Chondrocyte (in vitro differentiated cells): ENCODE measurements at places on chromosomes 16 and 17.
A peak's percentile ranks its signal among the peaks of the same experiment; 100 is the strongest.

- DNase-seq: peak; percentile 71
Measured at GRCh38 chr17:79944251-79944812, 91.3 kb downstream of the TBC1D16 start.

DNA sequence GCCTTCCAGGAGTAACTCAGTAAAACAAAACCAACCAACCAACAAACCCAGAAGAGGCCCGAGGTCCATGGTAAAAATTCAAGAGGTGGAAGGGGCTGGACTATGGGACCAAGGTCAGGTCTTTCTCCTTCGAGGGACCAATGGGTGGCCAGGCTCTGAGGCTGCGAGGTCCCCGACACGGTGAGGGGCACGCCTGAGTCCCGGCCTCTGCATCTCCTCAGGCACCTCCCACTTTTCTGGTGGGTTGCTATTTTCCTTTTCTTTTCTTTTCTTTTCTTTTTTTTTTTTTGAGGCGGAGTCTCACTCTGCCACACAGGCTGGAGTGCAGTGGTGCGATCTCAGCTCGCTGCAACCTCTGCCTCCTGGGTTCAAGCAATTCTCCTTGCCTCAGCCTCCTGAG lies 18.0 kb downstream of the CD7 start:
- no peak for DNase-seq

DNA sequence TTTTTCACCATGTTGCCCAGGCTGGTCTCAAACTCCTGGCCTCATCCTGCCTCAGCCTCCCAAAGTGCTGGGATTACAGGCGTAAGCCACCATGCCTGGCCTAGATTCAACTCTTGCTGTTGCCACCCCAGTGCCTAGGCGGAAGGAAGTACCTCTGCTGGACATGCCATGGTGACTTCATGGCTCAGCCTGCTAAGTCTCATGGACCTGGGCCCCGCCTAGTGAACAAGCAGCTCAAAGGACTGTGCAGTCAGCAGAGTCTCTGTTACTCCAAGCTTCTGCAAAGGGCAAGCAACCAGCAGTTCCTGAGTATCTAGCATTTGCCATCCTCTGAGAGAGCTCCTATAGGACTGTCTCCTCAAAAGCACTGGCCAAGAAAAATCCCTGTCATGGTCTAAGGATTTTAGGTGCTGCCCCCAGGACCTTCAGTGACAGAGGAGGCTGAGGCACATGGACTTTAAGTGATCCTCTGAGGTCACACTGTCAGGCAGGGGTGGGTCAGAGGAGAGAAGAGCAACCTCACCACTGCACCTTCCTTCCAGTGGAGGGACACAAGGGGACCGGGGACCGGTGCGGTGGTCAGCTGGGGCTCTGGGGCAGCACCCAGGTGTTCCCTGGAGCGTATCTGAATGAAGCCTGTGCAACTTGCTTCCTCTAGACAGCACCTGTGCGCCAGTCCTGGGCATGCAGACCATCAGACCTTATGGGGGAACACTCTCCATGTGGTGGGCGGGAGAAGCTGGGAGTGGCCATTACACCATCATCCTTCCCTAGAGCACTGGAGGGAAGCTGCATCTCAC lies 71.3 kb downstream of the IL21R start:
- DNase-seq: peak; percentile 77

GRCh38 chr17:81470944-81471817 lies 41.4 kb downstream of the ACTG1 start:
- DNase-seq: no peak

GRCh38 chr16:89678258-89678657 lies 8.2 kb upstream of the CDK10 start:
- DNase-seq: no peak

GRCh38 chr17:7004398-7005253 lies 7.8 kb upstream of the RNASEK start:
- DNase-seq: no peak

GRCh38 chr16:81384006-81384405 lies 60.6 kb upstream of the CMIP start:
- DNase-seq: no peak

DNA sequence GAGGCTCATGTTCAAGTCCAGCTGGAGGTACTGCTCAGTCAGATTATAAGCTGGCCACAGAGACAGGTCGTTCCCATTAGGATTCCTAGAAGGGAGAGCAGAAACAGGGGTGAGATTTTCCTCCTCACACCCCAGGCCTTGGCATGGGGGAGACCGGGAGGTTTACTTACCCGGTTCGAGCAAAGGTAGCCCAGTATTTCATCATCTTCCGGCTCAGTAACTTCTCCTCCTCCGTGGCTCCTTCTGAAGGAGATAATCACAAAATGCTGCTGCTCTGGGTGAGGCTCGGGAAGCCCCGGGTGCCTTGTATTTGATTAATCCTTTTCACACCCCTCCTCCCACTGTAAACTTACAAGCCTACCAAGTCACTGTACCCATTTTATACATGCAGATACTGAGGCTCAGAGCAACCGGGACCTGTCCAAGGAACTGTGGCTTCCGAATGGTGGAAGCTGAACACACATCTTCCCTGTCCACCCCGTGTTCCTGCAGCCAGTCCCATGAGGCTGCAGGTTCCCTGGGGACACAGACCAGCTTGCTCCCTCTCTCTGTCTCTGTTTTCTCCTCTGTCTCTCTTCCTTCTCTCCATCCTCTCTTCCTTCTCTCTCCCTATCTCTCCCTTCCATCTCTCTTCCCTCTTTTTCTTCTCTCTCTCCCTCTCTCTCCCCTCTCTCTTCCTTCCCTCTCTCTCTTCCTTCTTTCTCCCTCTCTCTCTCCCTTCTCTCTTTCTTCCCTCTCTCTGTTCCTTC lies 13.9 kb upstream of the CES1 start:
- no peak for DNase-seq

DNA sequence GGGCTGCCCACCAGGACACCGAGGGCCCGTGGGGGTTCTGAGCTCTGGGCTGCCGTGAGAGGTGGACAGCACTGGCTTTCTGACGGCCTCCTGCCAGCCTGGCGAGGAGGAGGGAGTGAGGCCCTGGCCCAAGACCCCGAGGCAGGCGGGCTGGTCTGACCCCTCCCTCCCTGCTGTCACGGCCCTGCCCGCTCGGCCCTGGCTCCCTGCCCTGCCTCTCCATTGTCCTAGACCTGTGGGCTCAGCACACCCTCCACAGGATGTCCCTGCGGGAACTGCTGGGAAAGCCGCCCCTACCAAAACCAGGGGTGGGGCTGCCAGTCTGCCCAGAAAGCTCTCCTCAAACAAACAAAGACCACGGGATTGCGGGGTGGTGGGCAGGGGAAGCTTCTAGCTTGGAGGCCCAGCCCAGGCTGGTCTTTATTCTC lies 20.7 kb downstream of the SPNS2 start:
- no peak for DNase-seq

GRCh38 chr17:48057626-48058025 lies 9.5 kb downstream of the NFE2L1 start:
- no peak for DNase-seq

DNA sequence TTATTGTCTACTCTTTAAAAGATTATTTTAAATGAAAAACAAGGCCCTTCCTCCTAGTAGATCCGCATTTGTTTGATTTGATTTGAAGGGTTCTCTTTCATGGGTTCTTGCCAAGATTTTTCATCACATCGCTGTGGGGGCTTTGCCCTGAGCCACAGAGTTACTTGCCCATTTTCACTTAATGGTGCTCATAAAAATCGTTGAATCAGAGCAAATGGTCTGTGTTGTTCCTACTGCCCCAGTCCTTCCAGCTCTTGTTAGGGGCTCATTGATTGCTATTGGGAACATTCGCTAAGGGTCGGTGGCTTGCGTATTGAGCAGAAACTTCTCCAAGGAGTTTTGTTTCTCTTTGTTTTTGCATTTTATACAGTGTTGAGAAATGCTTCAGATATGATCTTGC lies 1023.4 kb upstream of the CDH8 start:
- no peak for DNase-seq

DNA sequence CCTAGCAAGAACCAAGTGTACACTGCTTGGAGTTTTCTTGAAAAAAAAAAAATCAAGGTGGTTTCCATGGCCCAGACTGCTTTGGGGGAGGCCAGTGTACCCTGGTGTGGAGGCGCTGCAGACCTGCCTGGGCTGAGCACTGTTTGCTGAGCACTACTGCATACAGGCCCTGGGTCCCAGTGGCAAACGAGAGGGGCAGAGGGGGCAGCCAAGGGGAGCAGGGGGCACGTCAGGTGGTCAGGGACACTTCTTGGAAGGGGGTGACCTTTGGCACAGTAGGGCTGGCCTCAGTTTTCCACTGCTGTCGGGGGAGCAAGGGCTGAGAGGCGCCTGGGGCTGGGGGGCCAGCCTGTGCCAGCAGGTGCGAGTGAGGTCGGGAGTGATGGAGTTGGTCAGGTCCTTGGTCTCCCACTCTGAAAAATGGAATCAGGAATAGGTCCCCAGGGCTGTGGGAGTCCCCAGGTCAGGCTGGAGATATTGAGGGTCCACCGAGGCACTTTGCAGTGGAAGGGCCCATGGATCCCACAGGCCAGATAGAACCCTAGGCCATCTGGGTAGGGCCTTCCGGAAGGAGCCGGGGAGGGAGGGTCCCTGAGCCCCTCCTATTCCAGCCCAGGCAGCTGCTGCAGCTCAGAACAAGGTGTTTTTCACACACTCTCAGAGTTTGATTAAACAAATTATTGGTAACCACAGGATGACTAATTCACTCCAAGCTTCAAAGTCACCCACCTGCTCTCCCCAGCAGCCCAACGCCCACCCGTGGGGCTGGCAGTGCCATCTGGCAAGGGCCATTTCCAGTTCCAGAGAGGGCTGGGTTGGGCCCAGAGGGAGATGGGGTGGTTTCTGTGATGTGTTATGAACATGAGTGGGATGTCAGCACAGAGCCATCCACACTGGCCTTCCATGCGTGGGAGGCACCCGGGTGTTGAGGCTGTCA lies 3.5 kb downstream of the ZFPM1 start:
- no peak for DNase-seq

DNA sequence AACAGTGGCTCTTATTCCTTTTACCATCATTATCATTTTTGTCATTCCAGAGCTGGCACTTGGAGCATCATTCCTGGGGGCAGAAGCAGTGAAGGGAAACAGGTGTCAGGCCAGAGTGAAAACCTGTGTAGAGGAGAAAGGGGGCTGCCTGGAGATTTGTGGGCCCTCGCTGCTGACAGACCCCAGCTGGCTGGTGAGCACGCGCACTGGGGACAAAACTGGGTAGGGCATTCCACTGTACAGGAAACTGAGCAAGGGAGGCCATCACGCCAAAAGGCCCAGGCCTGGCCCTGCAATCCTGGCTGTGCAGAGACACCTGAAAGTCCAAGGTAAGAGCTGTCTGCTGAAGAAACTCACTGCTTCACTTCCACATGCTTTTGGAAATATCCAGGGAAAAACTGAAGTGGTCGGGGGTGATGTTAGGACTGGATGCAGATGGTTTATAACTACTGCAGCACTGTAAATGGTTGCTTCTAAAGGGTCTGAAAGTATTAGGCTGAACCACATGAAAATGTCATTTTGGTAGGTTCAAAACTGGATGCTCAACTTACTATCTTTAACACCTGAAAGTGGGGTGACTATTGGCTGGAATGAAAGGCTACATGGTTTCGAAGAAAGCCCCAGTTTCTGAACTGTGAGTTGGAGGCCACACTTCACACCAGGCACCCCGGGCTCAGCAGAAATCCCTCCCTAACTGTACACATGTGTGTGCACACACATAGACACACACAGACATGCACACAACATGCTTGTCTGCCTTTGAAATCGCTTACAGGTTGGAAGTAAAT lies 225.0 kb downstream of the C16orf78 start:
- no peak for DNase-seq

DNA sequence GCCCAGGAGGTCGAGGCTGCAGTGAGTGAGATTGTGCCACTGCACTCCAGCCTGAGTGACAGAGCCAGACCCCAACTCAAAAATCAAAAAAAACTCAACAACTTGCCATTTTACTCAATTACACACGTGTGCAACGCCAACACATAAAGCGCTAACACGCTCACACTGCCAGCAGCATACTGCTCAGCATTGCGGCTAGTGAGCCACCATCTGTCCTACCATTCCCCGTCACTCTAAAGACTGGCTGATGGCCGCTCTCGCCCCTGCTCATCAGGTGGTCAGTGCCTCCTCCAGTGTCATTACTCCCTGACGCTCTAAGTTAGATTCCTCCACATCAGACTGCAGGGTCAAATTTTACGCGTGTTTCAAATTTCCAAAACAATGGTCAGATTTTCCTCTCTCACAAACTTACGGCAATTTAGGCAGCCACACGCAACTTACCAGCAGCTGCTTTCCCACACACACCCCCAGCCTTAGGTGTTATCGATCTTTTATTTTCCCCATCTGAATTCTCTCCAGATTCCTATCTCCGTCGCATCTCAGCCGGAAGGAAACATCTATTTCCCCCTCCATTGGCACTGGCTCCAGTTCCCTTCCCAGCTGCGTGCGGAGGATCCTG lies 240.8 kb downstream of the C16orf95 start:
- no peak for DNase-seq

DNA sequence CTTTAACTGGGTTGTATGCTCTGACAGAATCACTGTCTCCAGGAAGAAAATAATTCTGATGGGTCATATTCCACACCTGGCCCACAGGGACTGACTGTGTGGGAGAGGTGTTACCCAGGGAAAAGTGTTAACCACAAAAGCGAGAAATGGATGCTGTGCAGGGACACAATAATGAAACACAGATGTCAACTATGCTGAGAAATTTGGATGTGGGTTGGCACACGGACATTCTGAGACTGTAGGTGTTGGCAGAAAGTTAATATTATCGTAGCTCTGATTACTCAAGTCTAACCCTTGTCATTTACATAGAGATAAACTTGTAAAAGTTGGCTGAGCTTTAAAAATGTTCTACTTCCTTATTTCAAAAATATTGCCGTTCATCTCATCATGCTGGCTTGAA lies 19.6 kb downstream of the TMC5 start:
- DNase-seq: no peak

DNA sequence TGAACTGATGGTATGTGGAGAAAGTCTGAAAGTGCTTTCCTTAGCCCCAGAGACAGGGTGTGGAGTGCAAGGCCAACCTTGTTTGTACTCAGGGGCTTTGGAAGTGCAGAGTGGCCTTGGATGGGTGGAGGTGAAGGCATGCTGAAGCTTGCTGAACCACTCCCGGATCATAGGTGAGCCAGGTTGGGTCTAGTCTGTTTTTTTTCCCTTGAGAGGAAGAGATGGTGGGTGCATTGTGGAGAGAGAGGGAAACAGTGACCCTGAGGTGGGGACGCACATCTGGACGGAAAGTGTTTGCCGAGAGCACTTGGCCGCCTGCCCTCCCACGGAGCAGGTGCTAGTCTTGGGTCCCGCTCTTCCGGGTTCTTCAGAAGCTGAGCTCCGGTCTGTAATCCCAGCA lies 12.5 kb downstream of the ABAT start:
- DNase-seq: no peak

GRCh38 chr16:71369494-71369893 lies 11.0 kb downstream of the CALB2 start:
- no peak for DNase-seq

- no peak for DNase-seq
Measured at GRCh38 chr16:11190588-11191560, 65.1 kb downstream of the SOCS1 start.
